SW 1271 (cell line): ENCODE measurements at places on chromosomes 5 and 9.

DNA sequence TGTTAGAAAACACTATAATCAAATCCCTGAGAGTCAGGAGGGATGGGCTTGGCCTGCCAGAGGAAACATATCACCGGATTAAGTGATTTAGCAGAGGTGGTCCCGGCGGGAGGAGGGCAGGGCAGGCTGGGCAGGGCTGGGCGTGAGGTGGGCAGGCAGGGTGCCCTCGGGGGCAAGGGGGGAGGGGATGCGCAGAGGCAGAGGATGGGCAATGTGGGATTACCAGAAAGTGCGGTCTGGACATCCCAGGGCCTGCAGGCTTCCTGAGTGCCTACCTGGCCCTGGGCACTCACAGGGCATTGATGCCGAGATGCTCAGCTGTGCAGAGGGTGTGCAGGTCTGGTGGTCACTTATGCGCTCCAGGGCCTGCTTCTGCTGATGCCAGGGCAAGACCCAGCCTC lies 115.2 kb downstream of the ADAMTS2 start:
- DNase-seq: no peak

DNA sequence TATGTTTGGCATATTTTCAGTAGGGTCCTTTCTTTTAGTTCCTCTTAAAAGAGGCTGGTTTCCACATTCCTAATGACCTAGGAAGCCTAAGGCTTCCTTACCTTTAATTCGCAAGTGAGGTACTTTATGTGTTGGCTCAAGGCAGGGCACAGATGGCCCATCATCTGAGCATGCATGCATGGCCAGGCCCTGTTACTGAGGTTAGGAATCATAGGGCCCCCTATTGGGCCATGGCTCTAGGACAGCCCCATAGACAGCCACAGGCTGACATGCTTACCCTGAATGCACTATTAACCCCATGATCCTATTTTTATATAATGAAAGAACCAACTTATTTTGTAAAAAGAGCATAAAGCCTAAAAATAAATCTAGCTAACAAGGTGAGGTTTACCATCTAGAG lies 271.4 kb downstream of the ELAVL2 start:
- DNase-seq: no peak

- DNase-seq: no peak
Observed at GRCh38 chr9:127650518-127650917, 38.4 kb downstream of the STXBP1 start.

- no peak for DNase-seq
Observed at GRCh38 chr5:45796959-45797553, 100.9 kb upstream of the HCN1 start.

GRCh38 chr5:154393850-154394249 lies 51.9 kb upstream of the SAP30L start:
- DNase-seq: no peak

- no peak for DNase-seq
Observed at GRCh38 chr5:107593009-107593408, 77.7 kb downstream of the EFNA5 start.

GRCh38 chr5:13831351-13831750 lies 113.1 kb downstream of the DNAH5 start:
- DNase-seq: no peak

GRCh38 chr5:98454407-98454806 lies 319.1 kb upstream of the RGMB start:
- DNase-seq: no peak

DNA sequence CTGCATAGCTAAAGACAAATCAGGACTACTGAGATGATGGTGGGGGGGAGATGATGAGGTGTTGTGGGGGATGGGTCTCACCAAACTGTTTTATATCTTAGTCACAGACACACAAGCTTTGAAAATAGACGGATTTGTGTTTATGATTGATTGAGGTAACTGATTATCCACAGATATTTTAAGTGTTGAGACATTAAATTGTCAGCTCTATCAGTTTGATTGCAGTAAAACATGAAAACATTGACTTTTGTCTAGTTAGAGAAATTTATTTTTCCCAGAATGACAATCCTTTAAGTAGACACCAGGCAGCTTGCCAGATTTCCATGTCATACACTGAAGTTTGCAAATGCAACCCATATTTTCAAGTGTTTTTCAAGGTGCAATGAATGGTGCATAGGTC lies 149.8 kb downstream of the NR2F1-AS1 start:
- DNase-seq: no peak

- no peak for DNase-seq
Observed at GRCh38 chr5:66143473-66144073, 527 bp upstream of the SREK1 start.

GRCh38 chr5:160805376-160805775 lies 46.6 kb downstream of the ATP10B start:
- no peak for DNase-seq

DNA sequence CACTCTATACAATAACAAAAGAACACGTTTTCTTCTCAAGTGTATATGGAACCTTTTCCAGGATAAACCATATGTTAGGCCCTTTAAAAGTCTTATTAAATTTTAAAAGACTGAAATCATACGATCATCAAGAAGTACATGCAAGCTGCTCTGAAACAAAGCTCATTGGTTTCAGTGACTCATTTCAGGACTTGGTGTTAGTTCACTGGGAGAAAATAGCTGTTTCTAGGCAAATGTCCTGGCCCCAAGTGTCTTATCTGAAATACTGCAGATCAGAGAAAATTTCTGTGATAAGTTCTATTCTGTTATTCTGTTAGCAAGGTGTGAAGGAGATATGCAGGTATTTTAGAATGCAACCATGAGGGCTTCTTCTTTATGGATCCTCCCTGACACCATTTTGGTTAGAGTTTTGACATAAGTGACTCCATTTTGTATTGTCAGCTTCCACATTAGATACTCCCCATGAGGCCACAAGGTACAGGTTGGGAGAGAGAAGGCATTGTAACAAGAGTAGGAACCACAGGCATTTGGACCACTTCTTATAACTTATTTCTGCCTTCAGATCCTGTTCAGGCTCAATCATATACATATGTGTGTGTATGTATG lies 7.5 kb upstream of the CCDC180 start:
- no peak for DNase-seq

- DNase-seq: no peak
Observed at GRCh38 chr5:40572937-40573336, 106.8 kb upstream of the PTGER4 start.

DNA sequence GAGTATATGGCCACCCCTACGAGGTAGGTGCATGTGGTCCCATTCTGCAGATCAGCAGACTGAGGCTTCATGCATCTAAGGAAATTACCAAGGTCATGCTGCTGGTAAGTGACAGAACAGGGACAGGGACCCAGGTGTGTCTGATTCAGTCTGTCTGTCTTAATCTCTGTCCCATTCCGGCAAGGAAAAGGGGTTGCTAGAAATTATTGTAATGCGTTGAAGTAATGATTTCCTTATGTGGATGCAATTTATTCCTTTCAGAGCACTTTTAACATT lies 76.8 kb downstream of the AMBP start:
- no peak for DNase-seq

- DNase-seq: no peak
Observed at GRCh38 chr9:127771570-127772189, 6.8 kb downstream of the SH2D3C start.

GRCh38 chr5:78509884-78510769 lies 138.4 kb downstream of the LHFPL2 start:
- no peak for DNase-seq

GRCh38 chr5:1264211-1264610 lies 30.7 kb downstream of the TERT start:
- no peak for DNase-seq
